Activated naive CD8-positive, alpha-beta T cell treated with anti-CD3 and anti-CD28 coated beads for 36 hours (primary cell): ENCODE measurements at places on chromosomes 7 and 10. TPM values are rescaled to one million over a fixed set of nuclear protein-coding genes. Genes with fewer than 3 reads are reported as not detected.

MDH2 gene
- 310 TPM for total RNA-seq

FAM131B gene
- total RNA-seq: 2.0 TPM

CDNF gene
- total RNA-seq: 1.6 TPM

CHST3 gene
- total RNA-seq: 0.87 TPM

ADAMTS14 gene
- 0.10 TPM for total RNA-seq

ZKSCAN5 gene
- total RNA-seq: 8.3 TPM

PWWP2B gene
- total RNA-seq: 3.1 TPM

PIP gene
- total RNA-seq: not detected

- DNase-seq: peak; percentile 65
Observed at GRCh38 chr7:140672382-140673062, at the start of gene ADCK2. ADCK2 (plus strand) TSS chr7:140672945; CDS start chr7:140673331, 386 bp downstream.

DNA sequence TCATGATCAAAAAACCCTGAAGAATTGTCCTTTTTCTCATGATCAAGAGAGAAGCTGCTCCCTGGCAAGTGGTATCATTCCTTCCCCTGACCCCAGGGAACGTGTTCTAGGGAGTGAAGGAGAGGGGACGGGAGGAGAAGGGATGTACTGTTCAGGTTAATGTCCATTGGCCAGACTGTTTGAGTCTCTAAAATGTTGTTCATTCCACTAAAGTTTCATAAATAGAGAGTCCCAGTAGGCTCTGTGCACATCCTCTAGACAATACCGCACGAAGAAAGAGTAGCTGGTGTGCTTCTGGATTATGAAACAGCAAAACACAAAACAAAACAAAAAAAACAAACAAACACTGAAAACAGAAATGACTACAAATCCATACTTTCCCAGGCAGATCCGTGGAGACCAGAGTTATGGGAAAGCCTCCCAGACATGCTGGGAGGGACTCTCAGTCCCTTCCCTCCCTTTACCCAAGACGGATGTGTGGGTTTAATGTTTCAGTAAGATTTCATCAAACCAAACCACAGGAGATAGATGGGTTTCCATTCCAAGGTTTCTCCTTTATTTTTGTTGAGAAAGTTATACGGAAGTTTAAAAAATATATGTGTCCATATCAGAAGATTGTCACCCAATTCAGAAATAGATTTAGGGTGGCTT lies 66.5 kb upstream of the TNS3 start:
- DNase-seq: no peak

DNA sequence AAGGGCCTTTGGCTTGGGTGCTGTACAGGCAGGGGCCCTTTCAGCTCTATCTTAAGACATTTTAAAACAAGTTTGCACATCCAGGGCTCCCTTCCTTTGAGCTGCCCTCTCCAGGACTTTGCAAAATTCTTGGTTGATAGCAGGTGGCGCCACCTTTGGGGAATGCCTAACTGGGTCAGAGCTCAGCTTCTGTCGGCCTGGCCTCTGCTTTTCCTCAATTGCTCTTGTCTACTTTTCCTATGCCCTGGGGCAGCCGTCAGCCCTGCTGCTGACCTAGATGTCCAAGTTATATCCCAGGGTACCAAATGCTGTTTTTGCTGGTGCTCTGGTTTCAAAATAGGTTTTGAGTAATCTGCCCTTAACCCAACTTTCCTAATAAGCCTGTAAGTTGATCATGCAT lies 65.8 kb downstream of the APBB1IP start:
- DNase-seq: no peak

- DNase-seq: no peak
Observed at GRCh38 chr7:27939893-27940292, 199.9 kb downstream of the TAX1BP1 start.

- no peak for DNase-seq
Observed at GRCh38 chr10:89156161-89156835, 50.8 kb downstream of the CH25H start.

DNA sequence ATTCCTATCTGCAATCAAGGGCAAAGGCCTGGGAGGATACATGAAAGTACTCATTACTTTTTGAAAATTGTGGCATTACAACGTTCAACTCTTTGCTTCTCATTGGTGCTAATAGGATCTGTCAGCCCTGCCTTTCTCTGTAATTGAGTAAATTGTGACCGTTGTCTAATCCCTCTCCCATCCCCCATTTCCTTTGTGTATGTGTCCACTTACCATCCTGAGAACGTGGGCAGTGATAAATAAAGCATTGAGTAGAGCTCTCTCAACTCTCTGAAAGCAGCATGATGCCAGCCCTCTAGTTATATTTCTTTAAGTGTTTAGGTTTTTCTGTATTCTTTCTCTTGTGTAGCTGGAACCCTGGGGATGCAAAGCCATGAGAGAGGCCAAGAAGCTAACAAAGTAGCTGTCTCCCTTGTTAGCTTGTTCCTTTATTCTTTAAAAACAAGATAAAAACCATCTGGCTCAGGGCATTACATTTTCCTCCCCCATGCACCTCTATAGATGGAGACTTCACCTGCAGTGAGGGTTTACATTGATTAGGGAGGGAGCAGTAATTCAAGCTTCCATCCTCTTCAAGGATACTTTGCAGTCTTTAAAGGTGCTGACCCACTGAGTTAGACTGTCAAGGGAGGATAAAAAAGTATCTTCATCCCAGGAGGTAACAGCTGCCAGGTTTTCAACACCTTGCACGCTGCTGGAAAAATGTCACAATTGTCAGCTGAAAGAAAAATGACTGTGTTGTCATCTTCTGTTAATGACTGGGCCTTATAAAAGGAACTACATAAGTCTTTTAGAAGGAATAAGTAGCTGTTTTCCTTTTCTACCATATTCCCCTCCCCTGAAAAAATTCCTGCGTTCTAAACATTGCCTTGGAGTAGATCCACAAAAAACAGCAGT lies 112.3 kb downstream of the BTRC start:
- DNase-seq: no peak

- no peak for DNase-seq
Observed at GRCh38 chr10:75984067-75984466, 552.6 kb downstream of the LRMDA start.

DNA sequence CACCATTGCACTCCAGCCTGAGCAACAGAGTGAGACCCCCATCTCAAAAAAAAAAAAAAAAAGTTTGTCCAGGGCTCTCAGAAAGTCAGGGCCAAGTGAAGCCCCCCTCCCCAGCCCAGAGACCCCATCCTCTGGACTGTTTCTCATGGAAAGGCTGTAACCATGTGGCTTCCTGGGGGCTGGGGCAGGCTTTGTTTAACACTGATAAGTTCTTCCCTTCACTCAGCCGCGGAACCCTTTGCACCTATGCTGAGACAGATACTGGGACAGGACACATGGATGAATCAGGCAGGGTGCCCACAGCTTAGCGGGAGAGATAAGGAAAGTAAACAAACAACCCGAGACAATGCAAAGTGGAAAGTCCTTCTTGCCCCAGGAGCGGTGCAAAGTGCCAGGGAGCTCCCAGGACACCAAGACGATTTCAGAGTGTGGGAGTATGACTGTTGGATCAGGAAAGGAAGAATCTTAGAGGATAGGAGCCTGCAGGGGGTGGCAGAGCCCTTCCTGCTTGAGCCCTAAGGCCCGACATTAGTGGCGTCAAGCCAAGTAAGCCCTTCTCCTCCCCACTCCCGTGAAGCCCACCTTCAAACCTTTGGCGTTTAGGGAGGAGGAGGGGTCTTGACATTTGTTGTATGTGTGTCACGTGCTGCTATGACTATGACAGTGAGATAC lies 11.6 kb downstream of the MLXIPL start:
- no peak for DNase-seq

- no peak for DNase-seq
Observed at GRCh38 chr10:73998929-73999691, 1.2 kb downstream of the VCL start.
